HCT116 (cell line): ENCODE measurements at places on chromosomes 4 and X. TPM values are rescaled to one million over a fixed set of nuclear protein-coding genes. Genes with fewer than 3 reads are reported as not detected.

MAMLD1 gene
- total RNA-seq, result 3.6 TPM

DNA sequence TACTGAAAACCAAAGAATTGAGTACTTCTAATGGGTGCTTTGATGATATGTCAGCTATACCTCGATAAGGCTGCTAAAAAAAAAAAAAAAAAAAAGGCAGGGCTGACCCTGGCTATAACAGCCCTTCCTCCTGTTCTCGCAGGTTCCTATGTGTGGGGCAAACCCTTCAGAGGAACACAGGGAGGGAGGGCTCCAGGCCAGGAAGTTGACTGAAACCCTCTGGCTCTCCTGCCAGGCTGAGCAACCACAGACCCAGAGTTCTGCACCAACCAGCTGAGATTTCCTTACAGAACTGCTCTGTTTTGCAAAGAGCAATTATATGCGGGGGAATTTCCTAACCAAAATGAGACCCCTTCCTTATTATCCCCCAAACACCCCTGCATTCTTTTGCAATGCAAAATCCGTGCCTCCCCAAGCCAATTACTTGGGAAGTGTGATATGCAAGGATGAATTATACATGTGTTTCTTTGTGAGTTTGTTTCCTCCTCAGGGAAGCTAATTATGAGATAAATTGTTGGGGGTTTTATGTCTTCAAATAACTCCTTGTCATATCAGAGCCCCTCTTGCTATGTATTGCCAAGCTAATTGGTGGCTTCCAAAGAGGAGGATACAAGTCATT is 45.6 kb downstream of the PDHA1 start:
- no peak overlapping the region for H3K27ac ChIP-seq
- H3K4me3 ChIP-seq, result no peak overlapping the region
- no peaks in the 10 kb centered on the region for H3K36me3 ChIP-seq
- no peaks in the 10 kb centered on the region for H3K27me3 ChIP-seq
- H3K4me1 ChIP-seq, result no peaks in the 10 kb centered on the region
- no peak for DNase-seq

DNA sequence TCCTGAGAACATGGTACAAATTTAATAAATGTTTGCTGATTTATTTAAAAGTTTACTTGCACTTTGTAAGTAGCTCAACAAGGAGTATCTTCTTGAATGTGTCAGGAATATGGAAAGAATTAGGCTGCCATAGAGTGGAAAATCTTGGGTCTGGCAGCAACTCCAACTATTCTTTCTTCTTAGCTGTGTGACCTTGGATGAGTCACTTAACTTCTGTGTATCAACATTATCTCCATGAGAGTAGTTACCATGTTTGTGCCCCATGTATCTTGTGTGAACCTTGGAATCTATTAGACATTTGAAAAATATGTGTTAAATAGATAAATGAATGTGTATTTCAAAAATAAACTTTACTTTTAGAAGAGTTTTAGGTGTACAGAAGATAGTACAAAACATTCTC is 348.8 kb downstream of the GBA3 start:
- no peak for DNase-seq
- no peak overlapping the region for H3K4me3 ChIP-seq
- H3K27ac ChIP-seq, result no peak overlapping the region
- no peaks in the 10 kb centered on the region for H3K27me3 ChIP-seq
- no peaks in the 10 kb centered on the region for H3K36me3 ChIP-seq
- H3K4me1 ChIP-seq, result no peaks in the 10 kb centered on the region

- H3K4me3 ChIP-seq, result no peak overlapping the region
- DNase-seq, result no peak
- H3K27me3 ChIP-seq, result no peaks in the 10 kb centered on the region
These were observed 481.0 kb downstream of the KCNIP4 start for GRCh38 chr4:21467551-21467950.

DNA sequence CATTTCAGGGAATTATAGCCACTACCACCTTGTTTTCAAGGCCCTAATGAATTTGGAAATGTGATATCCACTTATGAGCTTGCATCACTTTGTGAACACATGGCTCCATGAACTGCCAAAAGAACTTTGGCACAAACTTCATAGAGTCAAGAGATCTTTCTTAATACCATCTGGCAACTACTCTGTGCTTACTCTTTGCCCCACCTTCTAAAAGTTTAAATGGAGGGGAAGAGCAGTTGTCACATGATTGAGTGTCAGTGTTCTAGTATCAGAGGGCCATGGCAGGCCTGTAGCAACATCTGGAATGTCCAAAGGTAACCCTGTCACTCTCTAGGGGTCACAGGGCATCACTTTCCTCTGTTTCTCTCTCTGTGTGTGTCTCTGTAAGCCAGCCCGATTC is 2.6 kb upstream of the ADH1B start:
- DNase-seq, result no peak
- no peaks in the 10 kb centered on the region for H3K27me3 ChIP-seq
- no peaks in the 10 kb centered on the region for H3K4me1 ChIP-seq

- no peaks in the 10 kb centered on the region for H3K36me3 ChIP-seq
- H3K27ac ChIP-seq, result no peak overlapping the region
- H3K4me1 ChIP-seq, result no peaks in the 10 kb centered on the region
- peaks cover 8% of the 10 kb centered on the region; the same call in 1 of the 2 replicates for H3K27me3 ChIP-seq
These were observed 62.0 kb downstream of the CNGA2 start for GRCh38 chrX:151796576-151796975.

DNA sequence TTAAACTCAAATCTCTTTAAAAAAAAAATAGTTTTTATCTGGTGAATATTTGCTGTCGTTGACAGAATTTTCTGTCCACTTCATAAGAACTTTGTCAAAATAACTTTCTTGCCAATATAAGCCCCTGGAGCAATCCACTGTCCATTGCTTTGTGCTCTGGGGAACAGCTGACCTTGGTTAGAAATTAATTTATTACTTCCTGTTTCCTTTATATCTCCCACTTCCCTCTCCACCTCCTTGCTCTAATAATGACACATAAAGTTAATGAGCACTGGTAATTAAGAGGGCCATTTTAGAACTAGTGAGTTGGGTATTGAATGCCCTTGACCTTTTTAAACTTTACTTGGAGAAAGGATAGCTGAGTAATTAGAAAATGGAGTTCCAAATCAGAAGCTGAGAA is 151.3 kb upstream of the LEF1 start:
- no peaks in the 10 kb centered on the region for H3K27me3 ChIP-seq
- no peak for DNase-seq
- no peak overlapping the region for H3K4me3 ChIP-seq
- H3K27ac ChIP-seq, result no peak overlapping the region
- no peaks in the 10 kb centered on the region for H3K4me1 ChIP-seq

GRCh38 chr4:177376024-177376423 is 66.2 kb downstream of the AGA start:
- H3K36me3 ChIP-seq, result no peaks in the 10 kb centered on the region
- H3K27me3 ChIP-seq, result no peaks in the 10 kb centered on the region
- H3K4me3 ChIP-seq, result no peak overlapping the region
- H3K27ac ChIP-seq, result no peak overlapping the region

DNA sequence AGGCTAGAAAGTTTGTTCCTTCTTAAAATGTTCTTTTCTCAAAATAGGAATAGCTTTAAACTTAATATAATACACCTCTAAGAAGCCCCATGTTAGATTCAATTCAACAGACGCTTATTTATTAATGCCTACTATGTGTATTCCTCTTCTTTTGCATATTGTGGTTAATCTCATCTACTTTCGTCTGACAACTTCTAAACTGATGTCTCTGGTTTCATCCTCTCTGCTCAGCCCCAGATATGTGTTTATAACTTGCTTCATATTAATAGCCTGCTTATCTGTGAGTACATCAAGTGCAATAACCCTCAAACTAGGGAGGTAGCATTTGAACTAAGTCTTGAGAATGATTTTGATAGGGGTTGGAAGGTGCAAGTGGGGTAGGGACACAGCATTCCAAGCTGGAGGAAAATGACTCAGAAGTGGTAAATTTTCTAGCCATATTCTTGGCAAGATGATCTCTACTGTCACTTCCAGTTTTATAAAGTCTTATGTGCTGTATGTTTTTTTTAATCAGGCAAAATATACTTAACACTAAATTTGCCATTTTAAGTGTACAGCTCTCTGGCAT is 37.0 kb downstream of the STK26 start:
- H3K4me1 ChIP-seq, result no peaks in the 10 kb centered on the region
- H3K4me3 ChIP-seq, result no peak overlapping the region
- no peak for DNase-seq
- H3K36me3 ChIP-seq, result no peaks in the 10 kb centered on the region
- H3K27ac ChIP-seq, result no peak overlapping the region
- H3K27me3 ChIP-seq, result no peaks in the 10 kb centered on the region
